Heart left ventricle (tissue), 16 donors: ENCODE measurements at places on chromosomes 16 and 17. TPM values are rescaled to one million over a fixed set of nuclear protein-coding genes. Genes with fewer than 3 reads are reported as not detected.

RAB11FIP4 gene
- total RNA-seq = 8.3 TPM

IL21R gene
- total RNA-seq = 0.38 TPM

P3H4 gene
- total RNA-seq = 3.6 TPM

TEKT3 gene
- total RNA-seq = not detected

HCRT gene
- total RNA-seq = not detected

ENPP7 gene
- total RNA-seq = not detected

SOX15 gene
- 8.0 TPM for total RNA-seq
